ENCODE measurements at places on chromosomes 2 and 18.

DNA sequence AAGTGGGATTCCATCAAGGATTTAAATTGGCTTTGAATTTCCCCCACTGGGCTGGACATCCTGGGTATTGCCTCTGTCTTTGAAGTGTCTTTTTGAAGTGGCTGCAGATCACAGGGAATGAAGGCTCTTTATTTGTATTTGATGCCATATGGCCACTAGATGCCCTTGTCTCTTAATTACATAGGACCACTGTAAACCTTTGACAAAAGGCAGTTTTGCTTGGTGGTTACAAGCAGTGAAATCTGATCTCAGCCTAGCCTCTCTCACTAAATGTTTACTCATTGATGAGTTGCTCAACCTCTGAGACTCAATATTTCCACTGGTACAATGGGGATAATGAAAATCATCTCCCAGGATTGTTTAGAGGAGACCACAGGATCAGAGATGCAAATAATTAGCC is 102.2 kb downstream of the INSIG2 start:
- H3K27ac ChIP-seq, result no peak overlapping the region
- H3K36me3 ChIP-seq, result no peaks in the 10 kb centered on the region
- DNase-seq, result no peak
- H3K4me1 ChIP-seq, result peaks cover 13% of the 10 kb centered on the region
- no peak overlapping the region for H3K4me3 ChIP-seq
- no peaks in the 10 kb centered on the region for H3K27me3 ChIP-seq

DNA sequence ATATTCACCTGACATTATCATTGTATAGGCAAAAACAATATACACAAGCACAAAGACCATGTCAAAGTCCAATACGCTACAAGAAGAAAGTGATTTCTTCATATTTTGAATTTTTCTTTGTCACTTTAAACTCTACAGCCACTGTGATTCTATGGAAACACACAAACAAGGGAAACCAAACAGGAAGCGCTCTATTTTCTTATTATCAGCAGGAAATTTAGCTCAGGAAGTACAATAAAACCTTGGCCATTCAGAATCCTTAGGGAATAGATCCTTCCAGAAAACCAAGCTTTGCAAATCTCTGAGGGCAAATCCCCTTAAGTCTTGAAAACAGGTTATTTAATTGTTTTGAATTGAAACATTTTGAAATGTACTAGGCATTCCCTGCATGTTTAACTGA is 336.2 kb downstream of the EPHA4 start:
- no peaks in the 10 kb centered on the region for H3K27me3 ChIP-seq
- no peak overlapping the region for H3K4me3 ChIP-seq
- no peaks in the 10 kb centered on the region for H3K36me3 ChIP-seq
- DNase-seq, result peak; percentile 9
- no peaks in the 10 kb centered on the region for H3K4me1 ChIP-seq
- H3K27ac ChIP-seq, result no peak overlapping the region

- no peaks in the 10 kb centered on the region for H3K36me3 ChIP-seq
- H3K27me3 ChIP-seq, result no peaks in the 10 kb centered on the region
- H3K4me1 ChIP-seq, result no peaks in the 10 kb centered on the region
These were observed 206.8 kb upstream of the MEIS1 start for GRCh38 chr2:66228128-66228547.

- no peak overlapping the region for H3K4me3 ChIP-seq
- H3K36me3 ChIP-seq, result no peaks in the 10 kb centered on the region
- peaks cover 33% of the 10 kb centered on the region for H3K4me1 ChIP-seq
- DNase-seq, result no peak
- no peaks in the 10 kb centered on the region for H3K27me3 ChIP-seq
These were observed 43.7 kb downstream of the RHOB start for GRCh38 chr2:20490300-20491181.

DNA sequence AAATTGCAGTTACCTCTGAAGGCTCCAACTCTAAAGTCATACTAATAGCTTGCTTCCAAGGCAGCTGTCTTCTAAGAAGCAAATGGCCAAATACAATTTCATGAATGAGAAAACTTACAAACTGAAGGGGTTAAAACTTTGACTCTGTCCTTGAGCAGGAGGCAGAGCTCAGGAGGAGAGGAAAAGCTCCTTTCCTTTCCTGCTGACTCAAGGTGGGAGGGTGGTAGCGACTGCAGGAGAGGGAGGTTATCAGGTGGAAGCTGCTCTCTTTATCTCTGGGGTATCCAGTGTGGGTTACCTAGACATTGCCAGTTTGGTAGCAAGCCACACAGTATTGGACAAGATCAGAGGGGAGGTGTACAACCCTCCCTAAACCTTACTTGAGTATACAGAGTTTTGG is 2.7 kb upstream of the EFEMP1 start:
- no peak overlapping the region for H3K27ac ChIP-seq
- no peaks in the 10 kb centered on the region for H3K36me3 ChIP-seq
- DNase-seq, result no peak
- peaks cover 7% of the 10 kb centered on the region for H3K4me1 ChIP-seq

DNA sequence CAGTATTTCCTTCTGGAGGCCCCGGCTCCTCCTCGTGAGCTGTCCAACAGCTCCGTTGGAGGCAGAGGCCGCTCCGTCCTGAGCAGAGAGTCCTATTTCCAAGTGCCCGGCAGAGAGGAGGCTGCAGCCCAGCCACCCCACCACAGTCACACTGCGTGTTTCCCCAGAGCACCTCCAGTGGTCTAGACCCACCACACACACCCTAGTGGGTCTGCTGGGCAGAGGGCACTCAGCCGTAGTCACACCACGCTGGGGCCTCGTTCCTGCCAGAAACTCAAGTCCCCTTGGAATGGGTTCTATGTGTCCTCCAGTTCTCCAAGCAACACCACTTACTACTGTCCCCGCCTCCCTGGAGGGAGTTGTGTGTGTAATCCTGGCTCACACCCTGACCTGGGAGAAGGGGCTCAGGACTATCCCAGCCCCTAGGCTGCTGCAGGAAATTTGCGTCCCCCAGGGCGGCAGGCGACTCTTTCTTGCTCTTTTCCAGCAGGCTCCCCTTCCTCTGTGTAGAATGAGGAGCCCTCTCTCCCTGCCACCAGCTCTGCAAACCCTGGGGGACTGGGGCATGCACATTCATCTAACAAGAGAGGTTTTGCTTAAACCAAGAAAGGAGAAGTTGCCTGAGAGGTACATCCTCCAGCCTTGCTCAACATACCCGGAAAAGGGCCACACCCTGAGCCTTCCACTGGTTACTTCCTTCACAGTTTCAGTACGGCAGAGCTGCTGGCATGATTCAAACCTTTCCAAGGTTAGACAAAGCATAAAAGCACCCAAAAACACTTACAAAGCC is 114.1 kb downstream of the NDUFA10 start:
- DNase-seq, result no peak
- no peaks in the 10 kb centered on the region for H3K27me3 ChIP-seq
- no peaks in the 10 kb centered on the region for H3K36me3 ChIP-seq

DNA sequence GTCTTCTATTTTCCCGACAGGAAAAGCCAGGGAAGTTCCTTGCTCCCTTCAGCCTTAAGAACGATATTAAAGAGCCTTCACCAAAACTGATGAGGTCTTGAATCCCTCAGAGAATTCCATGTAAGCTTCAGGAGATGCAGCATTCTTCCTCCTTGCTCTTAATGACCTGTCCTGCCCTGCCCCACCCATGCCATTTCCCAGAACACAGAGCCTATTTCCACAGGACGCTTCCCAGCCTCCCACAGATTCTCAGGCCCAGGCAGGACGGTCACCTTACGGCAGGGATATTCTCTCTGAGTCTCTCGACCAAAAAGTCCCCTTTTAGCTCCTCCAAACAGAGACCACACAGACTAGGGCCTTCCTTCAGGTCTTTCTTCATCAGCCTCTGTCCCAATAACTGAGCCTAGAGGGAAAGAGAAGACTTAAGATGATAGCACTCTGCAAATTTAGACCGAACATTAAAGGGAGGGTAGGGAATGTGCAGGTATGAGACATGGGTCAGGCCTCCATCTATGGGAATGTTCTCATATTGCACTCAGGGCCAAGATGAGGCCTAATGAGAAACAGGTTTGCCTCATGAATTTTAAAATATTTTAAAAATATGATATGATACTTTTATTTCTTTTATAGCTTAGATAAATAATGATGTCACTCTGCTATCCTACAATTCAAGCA is 62.1 kb downstream of the COBLL1 start:
- no peaks in the 10 kb centered on the region for H3K36me3 ChIP-seq
- DNase-seq, result no peak
- H3K4me3 ChIP-seq, result no peak overlapping the region
- no peaks in the 10 kb centered on the region for H3K4me1 ChIP-seq

DNA sequence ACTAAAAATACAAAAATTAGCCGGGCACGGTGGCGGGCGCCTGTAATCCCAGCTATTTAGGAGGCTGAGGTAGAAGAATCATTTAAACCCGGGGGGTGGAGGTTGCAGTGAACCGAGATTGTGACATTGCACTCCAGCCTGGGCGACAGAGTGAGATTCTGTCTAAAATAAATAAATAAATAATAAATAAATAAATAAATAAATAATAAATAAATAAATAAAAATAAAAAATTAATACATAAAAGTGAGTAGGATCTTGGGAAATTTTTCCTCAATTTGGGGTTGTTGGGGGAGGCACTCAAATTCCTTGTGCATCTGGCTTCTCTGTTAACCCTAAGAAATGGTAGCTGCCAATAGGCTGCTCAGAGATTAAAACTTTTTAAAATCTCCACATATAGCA is 20.3 kb upstream of the FOXI3 start:
- H3K36me3 ChIP-seq, result no peaks in the 10 kb centered on the region
- H3K4me3 ChIP-seq, result no peak overlapping the region
- no peak for DNase-seq
- no peak overlapping the region for H3K27ac ChIP-seq

DNA sequence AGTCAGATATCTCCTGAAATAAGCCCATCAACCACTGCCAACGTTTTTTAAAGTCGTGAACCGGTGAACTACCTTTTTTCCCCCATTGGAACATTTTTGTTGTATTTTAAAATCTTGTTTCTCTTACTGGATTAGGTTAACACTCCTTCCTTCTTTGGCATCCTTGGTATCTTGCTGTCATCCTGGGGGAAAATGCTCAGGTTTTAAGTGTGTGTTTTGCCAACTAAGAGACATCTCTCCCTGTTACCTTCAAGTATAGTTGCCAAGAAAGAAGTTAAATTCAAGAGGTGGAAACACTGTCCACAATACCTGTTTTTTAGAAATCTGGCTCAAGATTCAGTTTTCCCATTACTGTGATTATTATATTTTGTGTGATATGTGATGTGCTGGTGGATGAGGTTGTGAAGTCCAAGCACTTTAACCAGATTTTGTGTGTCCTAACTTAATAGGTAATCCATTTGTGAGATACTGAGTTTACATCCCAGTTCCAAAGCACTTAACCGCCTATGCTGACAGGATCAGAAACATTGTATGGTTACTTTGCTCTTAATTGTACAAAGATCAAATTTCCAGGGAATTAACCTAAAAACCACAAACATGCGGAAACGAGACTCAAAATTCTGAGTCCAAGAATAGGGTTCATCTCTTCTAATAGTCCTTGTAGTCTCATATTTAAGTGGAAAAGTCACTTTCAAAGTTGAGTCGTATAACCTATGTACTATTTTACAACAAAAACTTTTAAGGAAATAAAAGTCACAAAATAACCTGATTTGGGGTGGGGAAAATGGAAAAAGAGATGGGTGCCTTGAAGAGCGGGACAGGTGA is 1.3 kb upstream of the SP3 start:
- H3K27me3 ChIP-seq, result no peaks in the 10 kb centered on the region
- H3K4me1 ChIP-seq, result no peaks in the 10 kb centered on the region
- peak overlapping the region; percentile 99 for H3K27ac ChIP-seq
- no peak for DNase-seq
- peak overlapping the region; percentile 84 for H3K4me3 ChIP-seq

DNA sequence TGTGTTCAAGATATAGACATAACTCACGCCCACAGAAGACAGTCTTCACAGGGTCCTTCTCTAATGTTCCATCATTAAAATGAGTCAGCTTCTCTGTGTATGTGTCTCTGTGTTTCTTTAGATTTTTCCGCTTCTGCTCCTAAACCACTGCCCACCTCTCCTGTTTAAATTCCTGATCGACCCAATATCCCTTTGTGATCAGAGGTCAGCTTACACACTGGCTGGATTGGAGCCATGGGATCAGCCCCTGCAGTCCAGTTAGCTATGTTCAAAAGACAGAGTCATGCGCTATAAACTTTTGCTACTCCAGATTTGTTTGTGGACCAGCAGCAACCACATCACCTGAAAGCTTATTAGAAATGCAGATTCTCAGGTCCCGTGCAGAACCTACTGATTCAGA is 229.2 kb downstream of the C1D start:
- no peak for DNase-seq
- no peak overlapping the region for H3K4me3 ChIP-seq
- H3K4me1 ChIP-seq, result no peaks in the 10 kb centered on the region
- H3K36me3 ChIP-seq, result no peaks in the 10 kb centered on the region
- no peak overlapping the region for H3K27ac ChIP-seq

DNA sequence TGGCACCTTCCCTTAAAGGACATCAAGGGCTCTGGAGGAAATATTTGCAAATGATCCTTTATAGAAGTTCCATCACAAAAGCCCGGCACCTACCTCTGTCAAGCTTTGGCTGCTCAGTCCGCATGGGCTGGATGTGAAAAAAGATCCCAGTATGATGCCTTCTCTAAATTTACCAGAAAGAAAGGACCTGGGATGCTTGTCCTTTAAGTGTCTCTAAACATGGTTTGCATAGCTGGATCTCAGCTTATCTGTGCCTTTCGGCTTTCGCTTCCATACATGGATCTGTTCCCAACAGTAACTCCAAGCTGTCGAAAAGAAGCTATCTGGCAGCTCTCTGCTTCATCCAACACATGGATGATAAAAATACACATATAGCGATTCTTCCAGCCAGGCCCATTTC is 60.4 kb upstream of the SLC8A1 start:
- no peaks in the 10 kb centered on the region for H3K27me3 ChIP-seq
- H3K4me1 ChIP-seq, result no peaks in the 10 kb centered on the region
- no peak overlapping the region for H3K4me3 ChIP-seq

DNA sequence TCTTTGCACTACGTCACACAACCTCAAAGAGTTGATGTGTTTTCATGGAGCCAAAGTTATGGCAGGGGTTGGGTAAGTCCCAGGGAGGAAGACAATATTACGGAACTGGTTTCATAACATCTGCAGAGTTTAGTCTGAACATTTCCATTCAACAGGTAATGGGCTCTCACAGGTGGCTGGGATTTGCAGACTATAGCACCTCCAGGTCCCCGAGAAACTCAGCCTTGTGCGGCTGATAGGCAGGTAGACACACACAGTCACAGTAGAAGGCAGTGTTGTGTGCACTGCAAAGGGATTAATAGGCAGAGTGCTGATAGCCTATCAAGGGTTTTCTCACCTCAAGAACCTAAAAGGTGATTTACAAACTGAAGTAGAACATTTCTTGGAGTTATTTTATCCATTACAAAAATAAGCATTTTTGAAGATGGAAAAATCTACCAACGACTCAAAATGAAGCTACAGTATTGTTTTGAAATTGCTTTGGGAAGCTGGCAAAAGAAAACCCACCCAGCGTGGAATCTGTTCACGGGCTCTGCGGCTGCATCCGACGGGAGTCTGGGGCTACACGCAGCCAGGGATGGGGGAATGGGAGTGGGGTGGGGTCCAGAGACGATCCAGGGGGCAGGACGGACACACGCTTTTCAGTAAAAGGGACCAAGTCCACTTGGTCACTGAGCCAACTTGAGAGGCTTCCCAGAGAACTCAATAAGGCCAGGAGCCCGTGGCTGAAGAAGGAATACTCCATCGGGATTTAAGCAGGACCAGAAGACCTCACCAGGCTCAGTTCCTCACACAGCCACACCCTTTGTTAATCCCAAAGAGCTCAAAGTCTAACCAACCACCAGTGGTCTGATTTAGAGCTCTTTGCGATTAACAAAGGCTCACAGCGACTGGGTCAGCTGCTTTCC is 82.9 kb downstream of the CHRNA1 start:
- peaks cover 2% of the 10 kb centered on the region for H3K27me3 ChIP-seq
- peak overlapping the region; percentile 76 for H3K4me3 ChIP-seq
- peaks cover 16% of the 10 kb centered on the region for H3K4me1 ChIP-seq
- no peaks in the 10 kb centered on the region for H3K36me3 ChIP-seq
